ENCODE measurements at places on chromosomes 5 and 9. TPM values are rescaled to one million over a fixed set of nuclear protein-coding genes. Genes with fewer than 3 reads are reported as not detected.
A peak's percentile ranks its signal among the peaks of the same experiment; 100 is the strongest.

DNA sequence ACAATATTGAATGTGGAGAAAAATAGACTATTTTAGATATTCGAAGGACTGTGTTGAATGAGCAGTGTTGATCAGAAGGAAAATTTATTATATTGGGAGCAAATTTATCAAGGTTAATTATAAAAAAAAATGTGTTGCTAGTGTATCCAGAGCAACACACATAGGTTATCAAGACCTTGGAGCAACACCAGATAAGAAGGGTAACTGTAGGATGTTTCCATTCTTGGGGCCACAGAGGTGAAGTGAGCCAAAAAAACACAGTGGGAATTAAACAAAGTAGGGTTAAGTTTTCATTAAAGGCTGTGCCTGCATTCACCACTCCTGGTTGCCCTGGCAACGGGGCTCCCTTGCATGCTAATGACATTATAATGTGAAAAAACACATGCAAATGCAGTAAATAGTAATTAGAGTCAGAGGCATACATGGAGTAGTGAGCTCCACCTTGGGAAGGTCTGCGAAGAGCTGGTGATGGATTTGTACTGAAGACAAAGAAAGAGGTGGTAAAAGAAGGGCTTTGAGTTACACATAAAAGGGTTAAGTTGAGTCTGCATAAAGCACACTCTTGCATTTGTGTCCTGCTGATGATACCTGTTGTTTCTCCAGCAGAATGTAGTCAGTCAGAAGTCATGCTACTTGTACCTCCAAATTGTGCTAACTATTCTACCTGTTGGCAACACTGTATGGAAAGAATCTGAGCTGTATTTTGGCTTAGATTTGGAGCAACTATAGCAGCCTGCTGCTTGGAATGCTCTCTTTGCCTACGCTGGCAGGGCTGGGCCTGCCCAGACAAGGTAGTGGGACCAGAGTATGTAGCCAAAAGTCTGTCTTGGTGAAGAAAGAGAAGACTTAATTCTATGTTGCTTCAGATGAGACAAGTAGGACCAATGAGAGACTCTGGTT lies 59.6 kb downstream of the ATG10 start:
- H3K27ac ChIP-seq, result no peak overlapping the region
- no peaks in the 10 kb centered on the region for H3K4me1 ChIP-seq
- H3K4me3 ChIP-seq, result no peak overlapping the region
- no peaks in the 10 kb centered on the region for H3K36me3 ChIP-seq
- no peak for DNase-seq

DNA sequence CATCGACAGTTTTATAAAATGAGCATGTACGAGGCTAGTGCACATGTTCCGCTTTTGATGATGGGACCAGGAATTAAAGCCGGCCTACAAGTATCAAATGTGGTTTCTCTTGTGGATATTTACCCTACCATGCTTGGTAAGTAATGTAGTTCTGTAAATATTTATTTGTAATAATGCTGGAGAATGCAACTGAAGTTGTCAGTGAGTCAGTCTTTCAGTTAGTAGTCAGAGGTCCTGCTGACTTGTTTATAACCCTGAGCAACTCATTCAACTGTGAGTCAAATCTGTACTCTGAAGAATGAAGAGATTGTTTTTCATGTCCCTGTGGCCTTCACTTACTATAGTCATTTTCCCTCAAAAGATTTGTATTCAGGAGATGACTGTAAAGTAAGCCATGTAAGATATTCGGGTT lies 28.4 kb upstream of the GPR150 start:
- H3K36me3 ChIP-seq, result no peaks in the 10 kb centered on the region
- peaks cover 12% of the 10 kb centered on the region for H3K4me1 ChIP-seq
- H3K4me3 ChIP-seq, result no peak overlapping the region
- peak; percentile 72 for DNase-seq
- H3K27ac ChIP-seq, result peak overlapping the region; percentile 50

DNA sequence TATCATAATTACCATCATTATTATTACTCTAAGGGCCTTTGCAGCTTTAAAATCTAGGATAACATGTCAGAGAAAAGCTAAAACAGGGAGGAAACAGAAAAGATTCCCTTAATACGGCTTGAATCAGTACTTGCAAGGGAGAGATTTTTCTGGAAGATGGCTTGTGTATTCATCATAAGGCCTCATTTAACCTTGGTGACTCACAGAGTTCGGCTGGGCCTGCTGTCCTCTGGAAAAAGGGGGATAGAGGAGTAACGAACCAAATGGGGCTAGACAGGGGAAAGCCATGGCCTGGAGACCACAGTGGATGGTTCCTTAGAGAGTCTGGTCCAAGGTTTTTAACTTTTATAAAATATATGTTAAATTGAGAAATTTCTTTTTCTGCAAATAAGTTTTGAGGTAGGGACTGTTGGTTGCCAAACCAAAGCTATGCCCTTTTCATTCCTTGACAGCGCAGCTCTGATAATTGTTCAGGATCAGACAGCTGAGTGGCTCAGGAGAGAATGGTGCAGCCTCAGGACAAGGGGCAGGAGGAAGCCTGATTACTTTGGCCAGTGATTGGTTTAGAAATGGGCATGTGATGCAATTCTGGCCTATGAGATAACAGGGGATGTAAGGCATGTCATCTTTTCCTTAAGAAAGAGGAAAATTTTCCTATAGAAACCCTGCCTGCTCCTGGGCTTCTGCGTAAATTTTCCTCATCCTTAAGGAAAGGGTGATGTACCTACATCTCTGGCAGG lies 25.6 kb upstream of the GSN start:
- peak; percentile 82 for DNase-seq
- no peak overlapping the region for H3K4me3 ChIP-seq
- H3K4me1 ChIP-seq, result peaks cover 14% of the 10 kb centered on the region
- no peaks in the 10 kb centered on the region for H3K27me3 ChIP-seq

DNA sequence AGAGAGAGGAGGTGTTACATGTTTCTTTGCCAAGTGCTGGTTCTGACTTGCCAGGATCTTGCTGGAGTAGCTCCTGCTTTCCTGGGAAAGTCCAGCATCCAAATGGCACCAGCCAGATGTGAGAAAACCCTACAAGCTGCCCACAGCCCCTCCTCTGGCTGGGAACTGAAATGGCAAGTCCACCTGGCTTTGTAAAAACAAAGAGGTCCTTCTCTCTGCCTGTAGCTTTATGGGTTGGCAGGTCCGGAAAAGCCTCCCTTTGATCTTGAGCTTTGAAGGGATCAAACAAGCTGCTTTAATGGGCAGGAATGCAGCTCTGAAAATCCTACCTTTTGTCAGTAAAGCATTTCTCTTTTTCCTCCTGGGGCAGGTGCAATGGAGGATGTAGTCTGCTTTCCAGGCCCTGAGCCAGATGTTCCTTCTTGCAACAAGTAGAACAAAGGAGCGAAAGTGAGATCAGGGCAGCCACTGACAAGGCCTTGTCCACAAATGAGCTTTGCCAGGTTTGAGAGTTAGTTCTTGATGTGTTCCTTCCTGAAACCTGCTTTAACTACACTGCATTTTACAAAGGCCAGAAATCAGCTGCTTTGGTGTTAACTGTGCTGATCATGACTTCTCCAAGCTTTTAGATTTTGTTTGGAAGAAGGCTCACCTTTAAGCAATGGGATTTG lies 456.7 kb downstream of the ZNF608 start:
- no peaks in the 10 kb centered on the region for H3K4me1 ChIP-seq
- H3K4me3 ChIP-seq, result no peak overlapping the region
- H3K27me3 ChIP-seq, result no peaks in the 10 kb centered on the region
- DNase-seq, result no peak
- no peaks in the 10 kb centered on the region for H3K36me3 ChIP-seq
- no peak overlapping the region for H3K27ac ChIP-seq

DNA sequence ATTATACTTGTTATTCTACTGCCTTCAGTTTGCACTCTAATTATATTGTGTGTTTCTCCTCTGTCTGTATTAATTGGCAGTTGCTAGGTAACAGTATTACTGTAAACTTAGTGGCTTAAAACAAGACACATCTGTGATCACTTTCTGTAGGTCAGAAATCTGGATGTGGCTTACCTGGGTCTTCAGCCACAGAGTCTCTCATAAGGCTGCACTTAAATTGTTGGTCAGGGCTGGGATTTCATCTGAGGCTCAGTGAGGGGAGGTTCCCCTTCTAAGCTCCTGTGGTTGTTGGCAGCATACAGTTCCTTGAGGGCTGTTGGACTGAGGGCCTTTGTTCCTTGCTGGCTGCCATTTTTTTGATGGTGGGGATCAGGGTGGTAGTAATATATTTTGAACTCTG lies 68.8 kb downstream of the SLC44A1 start:
- H3K27me3 ChIP-seq, result no peaks in the 10 kb centered on the region
- no peak overlapping the region for H3K27ac ChIP-seq
- no peak overlapping the region for H3K4me3 ChIP-seq
- H3K36me3 ChIP-seq, result no peaks in the 10 kb centered on the region

GRCh38 chr9:98383758-98384157 lies 128.3 kb upstream of the TBC1D2 start:
- H3K27ac ChIP-seq, result no peak overlapping the region
- no peak for DNase-seq
- H3K4me3 ChIP-seq, result no peak overlapping the region

DNA sequence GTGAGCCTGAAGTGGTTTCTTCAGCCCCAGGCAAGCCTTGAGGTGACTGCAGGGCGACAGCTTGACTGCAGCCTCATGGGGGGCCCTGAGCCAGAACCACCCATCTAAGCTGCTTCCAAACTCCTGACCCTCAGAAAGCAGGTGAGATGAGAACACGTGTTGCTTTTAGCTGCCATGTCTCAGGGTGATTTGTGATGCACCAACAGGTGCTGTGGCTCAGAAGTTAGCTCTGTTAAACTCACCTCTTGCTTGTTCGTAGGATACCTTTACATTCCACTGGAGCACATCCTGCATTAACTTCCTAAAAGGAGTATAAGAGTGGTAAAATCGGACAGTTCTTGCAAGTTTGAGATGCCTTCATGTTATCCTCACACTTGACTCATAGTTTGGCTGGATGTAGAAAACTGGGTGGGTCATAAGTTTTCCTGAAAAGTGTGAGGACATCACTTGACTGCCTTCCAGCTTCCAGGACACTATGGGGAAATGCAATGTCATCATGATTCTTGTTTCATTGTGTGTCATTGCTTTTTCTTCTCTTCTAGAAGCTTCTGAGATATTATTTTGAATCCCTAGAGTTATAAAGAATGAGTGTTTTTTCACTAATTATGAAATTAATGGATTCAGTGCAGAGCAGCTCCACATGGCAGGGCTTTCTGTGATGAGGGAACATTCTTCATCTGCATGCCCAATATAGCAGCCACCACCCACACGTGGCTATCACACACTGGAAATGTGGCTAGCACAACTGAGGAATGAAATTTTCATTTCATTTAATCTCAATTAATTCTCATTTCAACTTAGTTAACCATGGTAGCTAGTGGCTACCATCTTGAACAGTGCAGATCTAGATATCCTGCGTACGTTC lies 92.3 kb downstream of the HSD17B3 start:
- H3K4me1 ChIP-seq, result no peaks in the 10 kb centered on the region
- DNase-seq, result peak; percentile 42
- no peak overlapping the region for H3K27ac ChIP-seq
- peaks cover 24% of the 10 kb centered on the region for H3K27me3 ChIP-seq
- no peaks in the 10 kb centered on the region for H3K36me3 ChIP-seq

DNA sequence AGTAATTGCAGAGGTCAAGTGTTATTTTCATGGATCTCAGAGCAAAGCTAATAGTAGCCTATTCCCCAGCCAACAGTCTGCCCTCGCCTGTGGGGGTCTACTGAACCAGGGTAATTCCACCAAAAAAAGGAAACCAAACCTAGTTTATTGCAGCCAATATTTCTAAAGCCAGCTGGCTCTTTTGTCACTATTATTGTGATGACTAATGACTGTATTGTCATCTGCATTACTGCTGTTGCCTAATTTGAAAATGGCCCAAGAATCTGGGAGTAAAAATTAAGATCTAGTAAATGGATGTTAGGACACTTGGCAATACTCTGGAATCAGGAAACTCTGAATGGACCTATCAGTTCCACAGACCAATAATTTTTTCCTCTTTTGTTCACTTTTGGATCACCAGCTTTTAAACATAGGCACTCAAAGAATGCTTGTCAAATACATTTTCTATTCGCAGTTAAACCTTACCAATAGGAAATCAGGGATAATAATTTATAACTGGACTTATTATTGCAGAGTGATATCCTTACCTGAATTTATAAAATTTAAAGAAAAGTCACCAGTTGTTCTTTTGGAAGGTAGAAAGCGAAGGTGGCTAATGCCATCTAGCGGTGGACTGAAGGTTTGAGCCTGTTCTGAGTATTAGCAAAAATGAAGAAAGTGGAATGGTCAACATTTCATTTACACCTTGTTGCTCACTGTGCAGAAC lies 69.2 kb downstream of the SYK start:
- no peak overlapping the region for H3K27ac ChIP-seq
- no peaks in the 10 kb centered on the region for H3K4me1 ChIP-seq
- H3K27me3 ChIP-seq, result peaks cover 16% of the 10 kb centered on the region
- DNase-seq, result peak; percentile 9
- H3K4me3 ChIP-seq, result no peak overlapping the region

DNA sequence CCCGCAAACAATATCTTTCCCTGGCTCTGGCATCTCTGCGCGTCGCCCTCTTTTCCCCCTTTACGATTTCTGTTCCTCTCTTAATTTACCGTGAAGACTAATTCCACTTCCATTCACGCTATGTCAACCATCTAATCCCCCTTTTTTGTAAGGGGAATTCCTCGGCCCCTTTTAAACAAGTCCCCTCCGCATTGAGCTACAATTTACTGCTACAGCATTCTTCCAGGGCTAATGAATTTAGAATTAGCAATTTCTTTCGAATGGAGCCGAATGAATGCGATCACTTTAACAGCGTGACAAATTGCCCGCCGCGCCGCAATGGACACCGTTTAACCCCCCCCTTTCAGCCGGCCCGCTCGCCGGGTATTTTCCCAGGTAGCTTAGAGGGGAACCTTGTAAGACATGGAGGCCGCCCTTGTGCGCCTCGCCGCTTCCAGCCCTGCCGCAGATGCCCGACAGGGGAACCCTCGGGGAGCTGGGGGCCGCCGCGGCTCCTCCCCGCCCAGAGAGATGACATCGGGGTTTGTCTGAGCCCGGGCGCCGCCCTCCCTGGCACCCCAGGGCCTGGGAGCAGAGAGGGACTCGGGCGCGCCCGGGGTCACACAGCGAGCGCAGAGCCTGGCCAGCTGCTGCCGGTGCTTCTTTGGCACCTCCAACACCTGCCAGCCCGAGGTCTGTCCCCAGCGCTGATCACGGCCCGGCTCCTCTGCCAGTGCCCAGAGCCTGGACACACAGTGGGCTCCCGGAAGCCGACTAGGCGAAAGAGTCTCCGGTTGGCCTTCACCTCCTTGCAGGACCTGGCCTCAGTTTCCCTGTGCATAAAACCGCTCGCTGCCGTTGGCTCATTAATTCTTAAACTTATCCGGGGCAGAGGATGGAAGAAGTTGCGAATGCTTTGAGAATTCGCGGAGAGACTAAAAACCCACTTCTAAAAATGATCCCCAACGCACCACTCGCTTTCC lies 1.3 kb downstream of the PRDM12 start:
- H3K4me1 ChIP-seq, result no peaks in the 10 kb centered on the region
- no peaks in the 10 kb centered on the region for H3K36me3 ChIP-seq
- H3K27me3 ChIP-seq, result peaks cover 63% of the 10 kb centered on the region

SLC1A3 gene
- total RNA-seq, result 20.9 TPM

PCDHB2 gene
- 44.3 TPM for total RNA-seq
